Large intestine (tissue), 12 donors: ENCODE measurements at places on chromosomes 7 and 10.

DNA sequence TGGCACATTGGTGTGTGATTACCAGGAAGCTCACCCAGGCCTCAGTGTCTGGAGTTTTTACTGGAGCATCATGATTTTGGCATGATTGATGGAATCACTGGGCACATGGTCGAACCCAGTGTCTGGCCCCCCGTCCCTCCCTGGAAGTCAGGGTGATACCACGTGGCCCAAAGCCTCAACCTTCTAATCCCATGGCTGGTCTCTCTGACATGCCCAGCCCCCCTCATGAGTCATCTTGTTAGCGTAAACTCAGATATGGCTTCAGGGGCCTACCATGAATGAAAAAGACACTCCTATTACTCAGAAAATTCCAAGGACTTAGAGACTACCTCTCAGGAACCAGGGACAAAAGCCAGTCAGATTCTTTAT is 109.3 kb downstream of the GRK5 start:
- DNase-seq: no peak

DNA sequence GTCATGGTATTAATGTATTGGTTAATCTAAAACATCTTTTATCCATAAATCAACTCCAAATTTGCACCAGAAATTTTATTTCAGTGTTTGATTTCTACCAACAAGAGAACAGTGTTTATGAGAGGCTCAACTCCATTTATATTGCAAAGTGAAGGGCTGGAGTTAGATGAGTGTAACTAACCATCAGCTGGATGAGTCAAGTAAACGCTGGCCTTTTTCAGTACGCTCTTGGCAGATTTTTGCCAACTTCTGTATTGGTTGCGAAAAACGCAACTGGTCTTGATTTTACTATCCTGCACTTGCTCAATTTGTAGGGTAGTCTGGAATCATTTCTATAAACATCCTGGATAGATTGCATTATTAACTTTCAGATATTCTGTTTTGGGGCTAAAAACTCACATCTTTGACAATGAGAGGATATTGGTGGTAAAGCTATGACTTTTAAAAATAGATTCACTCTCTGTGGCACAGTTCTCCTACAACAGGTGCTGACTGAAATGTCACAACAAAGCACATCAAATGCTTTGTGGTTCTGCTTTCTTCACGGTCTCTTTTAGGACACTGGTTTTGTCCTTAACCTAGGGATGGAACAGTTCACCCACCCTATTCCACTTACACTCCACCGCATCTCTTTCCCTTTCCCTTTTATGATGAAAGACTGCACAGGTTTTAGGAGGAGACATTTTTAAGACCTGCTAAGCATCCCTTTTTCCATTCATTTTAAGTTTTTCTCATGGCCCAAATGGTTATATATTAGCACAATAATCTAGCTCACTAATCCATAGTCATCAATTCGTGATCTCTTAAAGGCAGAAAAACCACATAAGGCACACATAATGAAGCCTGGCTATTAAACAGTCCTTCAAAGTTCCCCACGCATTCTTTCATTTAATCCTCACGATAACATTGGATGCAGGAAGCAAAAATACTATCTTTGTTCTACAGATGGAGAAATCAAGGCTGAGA is 12.8 kb downstream of the CACNA2D1 start:
- DNase-seq: no peak

- no peak for DNase-seq
Measured at GRCh38 chr10:46268076-46268881, 18.5 kb upstream of the ANTXRL start.

DNA sequence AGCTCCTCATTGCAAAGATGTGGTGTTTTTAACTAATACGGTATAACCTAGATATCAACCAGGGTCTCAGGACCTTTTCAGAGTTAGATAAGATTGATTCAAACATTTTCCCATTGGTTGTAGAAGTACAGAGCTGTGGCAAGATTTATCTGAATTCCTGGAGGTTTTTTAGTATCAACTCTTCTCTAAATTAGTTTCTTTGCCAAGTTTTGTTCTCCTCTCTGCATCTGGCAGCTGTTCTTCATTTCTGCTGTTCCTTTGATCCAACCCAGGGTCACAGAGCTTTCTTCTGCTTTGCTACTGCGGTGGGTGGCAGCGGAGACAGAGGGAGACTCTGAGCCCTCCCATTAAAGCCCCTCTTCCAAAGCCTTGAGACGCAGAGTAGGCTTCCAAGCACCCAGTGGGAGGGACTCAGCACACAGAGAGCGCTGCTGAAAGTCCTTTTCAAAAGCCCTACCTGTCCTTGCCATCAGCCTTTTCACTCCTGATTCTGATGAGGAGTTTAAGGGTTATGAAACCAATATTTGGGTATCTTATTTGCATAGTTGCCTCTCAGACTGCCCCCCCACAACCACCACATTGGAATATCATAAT is 146.3 kb upstream of the EEPD1 start:
- DNase-seq: no peak

- no peak for DNase-seq
Measured at GRCh38 chr10:77177589-77177988, 460.0 kb downstream of the KCNMA1 start.

DNA sequence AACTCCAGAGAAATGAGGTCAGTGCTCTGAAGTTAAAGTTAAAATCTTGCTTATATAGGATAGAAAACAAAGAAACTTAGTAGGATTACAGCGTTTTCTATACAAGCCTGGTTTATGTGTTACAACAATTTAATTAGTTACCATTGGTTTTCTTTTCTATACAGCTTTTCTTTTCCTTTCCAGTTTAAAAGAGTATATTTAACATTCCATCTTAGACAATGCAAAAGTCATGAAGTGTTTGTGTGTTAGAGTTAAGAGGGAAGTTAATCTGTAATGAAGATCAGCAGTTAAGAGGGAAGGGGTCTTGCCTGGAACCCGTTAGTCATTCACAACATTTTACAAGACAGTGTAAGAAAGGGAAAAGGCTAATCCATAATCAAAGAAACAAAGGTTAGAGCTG is 338.3 kb downstream of the OTUD1 start:
- DNase-seq: no peak

GRCh38 chr10:5622186-5622960 is 44.0 kb downstream of the ASB13 start:
- no peak for DNase-seq

DNA sequence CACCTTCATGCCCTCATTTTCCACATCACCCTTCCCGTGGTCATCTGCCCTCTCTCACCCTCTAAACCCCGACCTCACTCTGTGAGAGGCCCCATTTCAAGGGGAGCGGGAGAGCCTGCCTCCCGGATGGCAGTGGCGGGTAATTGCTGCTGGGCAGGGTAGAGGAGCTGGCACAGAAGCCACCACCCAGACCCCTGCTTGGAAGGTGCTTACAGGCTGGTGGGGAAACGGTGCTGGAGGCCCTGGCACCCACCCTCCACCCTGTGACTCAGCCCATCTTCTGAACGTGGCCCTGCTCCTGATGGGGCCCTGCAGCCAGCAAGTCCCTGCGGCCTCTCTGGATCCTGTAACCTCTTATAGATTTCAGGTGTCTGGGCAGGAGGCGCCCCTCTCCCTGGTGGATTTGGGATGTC is 10.6 kb upstream of the PWWP2B start:
- no peak for DNase-seq

- DNase-seq: peak; percentile 37
Measured at GRCh38 chr10:82813856-82814255, 938.9 kb downstream of the NRG3 start.

GRCh38 chr10:4120096-4120853 is 335.3 kb upstream of the KLF6 start:
- DNase-seq: no peak

GRCh38 chr7:26334166-26334859 is 42.7 kb downstream of the SNX10 start:
- no peak for DNase-seq

DNA sequence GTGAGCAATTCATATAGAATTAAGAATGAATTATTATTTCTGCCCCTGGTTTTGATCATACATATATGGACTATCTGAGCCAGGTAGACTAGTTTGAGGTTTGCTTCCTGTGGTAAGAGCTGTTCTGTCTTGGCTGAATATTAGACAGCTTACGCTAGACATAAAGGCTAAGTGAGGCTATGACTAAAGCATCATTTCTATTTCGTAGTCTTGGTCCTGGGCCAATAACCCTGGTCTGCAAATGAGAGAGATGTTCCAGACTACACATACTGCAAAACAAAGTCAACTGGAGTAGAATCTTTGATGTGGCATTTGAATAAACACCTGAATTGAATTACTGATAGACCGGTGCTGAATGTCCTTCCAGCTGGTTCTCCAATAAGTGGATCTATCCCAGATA is 40.8 kb upstream of the CACNB2 start:
- no peak for DNase-seq

DNA sequence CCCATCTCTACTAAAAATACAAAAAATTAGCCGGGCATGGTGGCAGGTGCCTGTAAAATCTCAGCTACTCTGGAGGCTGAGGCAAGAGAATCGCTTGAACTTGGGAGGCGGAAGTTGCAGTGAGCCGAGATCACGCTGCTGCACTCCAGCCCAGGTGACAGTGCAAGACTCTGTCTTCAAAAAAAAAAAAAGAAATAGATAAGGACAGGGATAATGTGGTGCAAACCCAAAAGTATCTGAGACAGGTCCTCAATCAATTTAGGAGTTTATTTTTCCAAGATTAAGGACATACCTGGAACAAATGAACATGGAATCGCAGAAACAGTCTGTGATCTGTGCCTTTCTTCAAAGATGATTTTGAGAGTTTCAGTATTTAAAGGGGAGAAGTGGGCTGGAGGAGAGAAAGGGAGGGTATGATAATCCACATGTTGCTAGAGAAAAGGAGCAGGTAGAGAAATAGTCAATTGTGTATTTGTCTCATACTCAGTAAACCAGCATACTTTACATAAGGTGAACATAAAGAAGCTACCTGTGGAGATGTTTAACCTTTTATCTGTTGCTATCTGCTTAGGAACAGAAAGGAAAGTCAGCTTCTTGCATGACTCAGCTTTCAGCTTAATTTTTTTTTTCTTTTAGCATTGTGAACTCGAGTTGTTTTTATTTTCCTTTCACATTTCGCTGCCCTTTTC is 4.9 kb upstream of the MTPN start:
- no peak for DNase-seq

DNA sequence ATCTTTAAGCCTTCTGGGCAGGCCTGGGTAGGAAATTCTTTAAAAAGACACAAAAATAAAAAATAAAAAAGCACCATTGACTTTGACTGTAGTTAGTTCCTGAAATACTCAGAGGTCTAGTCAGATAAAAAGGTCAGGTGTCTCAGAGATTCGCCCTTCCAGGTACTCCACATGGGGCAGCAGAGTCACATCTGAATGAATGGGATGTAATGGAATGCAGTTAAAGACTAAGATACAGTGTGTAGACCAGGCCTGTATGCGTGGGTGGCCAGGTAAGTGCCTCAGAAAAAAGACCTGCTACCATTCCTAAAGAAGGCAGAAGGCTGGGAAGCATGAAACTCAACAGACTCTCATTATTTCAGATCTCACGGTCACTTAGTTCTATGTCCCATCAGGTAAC is 68.6 kb upstream of the SEM1 start:
- DNase-seq: no peak

DNA sequence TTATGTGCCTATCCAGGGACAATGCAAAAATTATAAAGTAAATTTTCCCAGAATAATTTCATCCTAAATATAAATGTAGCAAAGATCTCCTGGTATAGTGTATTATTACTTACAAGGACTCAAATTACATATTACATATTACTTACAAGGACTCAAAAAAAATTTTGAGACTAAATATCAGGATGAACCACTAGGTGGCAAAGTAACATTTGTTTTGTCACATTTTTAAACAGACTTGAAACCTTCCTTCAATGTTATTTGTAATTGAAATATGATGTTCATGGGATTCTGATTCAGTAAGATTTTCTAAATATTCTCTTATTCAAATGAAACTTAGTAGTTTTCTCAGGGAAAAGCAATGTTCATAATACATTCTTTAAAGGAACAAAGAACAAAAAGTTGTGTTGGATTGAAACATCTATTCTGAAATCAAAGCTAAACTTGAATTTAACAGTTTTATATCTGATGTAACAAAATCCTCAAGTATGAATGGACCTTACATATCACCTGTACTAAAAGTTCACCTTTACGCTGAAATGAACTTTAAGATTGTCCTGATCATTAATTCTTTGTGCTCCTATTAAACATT is 74.3 kb upstream of the GNAI1 start:
- DNase-seq: no peak

DNA sequence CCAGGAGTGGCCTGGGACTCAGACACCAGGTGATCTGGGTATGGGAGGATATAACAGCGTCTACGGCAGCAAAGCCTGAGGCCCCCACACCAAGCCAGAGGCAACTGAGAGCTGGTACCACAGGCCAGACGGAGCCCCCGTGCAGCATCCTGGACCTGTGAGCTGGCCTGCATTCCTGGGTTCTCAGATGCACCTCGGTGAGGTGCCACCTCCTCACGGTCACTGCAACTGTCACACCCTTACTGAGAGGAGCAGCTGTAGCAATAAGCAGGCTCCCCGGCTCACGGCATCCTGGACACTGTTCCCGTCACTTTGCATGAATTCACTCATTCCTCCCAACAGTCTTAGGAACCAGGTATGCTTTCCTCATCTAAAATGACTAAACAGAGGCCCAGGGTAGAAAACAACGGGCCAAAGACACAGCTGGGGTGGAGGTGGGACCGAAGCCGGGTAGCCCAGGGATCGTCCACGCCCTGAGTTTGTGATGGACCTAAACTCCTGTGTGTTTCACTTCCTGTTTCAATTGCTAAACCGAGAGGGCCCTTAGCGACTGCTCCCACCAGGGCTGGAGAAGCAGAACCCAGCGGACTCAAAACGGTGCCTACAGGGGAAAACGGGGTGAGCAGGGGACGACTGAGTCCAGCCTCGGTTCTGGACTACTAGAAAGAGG is 98.7 kb downstream of the CTBP2 start:
- no peak for DNase-seq
